ENCODE measurements at places on chromosomes 11 and 22.
A peak's percentile ranks its signal among the peaks of the same experiment; 100 is the strongest.

DNA sequence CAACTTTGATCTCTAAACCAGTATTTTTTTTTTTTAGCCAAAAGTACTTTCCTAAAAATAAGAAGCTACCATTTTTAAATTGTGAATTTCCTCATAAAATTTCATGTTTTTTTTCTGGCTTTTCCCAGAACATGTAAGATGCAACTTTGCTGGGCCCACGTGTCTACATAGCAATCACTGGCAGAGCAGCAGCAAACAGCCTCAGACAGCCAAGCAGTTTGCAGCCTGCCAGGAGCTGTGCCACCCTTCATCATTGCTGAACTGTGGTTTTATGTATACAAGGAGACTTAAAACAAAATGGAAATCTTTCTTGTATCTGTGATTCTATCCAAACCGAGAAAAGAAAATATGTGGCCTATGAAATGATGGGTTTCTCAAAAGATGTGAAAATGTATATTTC lies 110.2 kb downstream of the GRIA4 start:
- no peak for DNase-seq

DNA sequence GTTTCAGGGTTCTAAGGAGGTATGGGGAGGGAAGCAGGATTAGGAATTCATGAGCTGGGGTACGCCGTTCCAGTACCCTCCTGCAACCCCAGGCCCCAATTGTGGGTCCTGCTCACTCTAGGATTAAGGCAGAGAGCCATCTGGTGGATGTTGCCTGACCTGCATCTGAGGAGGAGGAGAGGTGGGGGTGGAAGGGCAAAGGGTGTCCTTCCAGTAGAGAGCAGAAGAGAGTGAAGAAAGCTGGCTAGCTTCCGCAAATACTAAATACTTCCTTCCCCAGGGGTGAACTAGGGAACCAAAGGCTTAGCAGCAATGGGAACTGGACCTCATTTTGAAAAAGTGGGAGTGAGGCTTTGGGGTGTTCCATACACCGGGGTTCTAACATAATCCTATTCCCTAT lies 10.6 kb downstream of the LRRC51 start:
- DNase-seq = peak; percentile 48

DNA sequence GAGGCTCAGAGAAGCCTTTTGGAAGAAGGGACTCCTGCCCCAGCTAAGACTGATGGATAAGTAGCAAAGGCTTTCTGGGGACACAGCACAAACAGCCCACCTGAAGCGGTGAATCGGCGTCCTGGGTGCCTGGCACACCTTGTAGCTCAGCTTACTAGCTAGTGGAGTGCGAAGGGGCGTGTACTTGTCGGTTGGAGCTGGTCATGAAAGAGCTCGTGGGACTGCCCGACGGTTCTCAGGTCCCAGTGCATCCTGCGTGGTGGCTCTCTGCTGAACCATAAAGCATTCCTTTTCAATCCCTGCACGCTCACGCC lies 690 bp upstream of the UVRAG start:
- no peak for DNase-seq

DNA sequence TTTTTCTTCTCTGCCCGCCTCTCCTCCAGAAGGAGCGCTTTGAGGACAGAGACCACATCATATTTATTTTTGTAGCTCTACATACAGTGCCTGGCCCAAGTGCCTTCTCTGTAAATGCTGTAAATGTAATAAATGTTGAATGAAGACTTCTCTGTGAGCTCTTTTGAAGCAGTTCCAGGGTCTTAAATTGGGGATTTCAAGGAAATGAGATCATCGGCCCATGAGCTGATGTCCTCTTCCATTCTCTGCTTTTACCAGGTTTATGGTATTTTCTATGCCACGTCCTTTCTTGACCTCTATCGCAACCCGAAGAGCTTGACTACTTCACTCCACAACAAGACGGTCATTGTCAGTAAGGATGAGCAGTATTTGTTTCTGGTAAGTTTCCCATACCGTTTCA lies 165.7 kb upstream of the SORL1-AS1 start:
- no peak for DNase-seq

DNA sequence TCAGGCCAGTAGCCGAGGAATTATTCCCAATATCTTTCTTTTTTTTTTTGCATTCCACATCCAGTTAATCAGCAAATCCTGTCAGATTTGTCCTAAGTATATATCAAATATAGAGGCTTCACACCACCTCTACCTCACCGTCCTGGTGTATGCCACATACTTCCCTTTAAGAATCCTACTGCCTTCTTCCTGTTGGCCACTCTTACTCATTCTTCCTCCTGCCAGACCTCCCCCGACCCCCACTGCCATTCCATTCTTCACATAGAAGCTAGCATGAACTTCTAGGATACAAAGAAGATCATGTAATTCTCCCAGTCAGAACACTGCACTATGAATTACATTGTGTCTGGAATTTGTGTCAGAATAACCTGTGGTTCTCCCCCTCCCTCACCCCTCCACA lies 89.5 kb downstream of the TRIM44 start:
- no peak for DNase-seq

DNA sequence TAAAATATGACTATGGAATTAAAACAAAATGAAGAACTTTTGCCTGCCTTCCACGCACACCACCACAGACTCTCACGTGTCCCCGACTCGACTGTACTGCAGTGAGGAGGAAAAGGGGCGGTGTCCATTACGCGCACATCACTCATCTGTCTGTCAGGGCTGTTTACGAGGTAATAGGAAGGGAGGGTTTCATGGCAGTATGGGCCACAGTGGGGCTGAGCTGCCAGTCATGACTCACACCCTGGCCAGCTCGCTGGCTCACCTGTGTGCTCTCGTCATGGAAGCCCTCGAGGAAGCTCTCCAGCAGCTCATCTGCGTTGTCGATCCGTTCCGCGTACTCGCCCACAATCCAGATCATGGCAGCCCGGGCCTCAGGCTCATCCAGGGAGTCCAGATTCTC lies 33.5 kb upstream of the RASL10A start:
- no peak for DNase-seq

- no peak for DNase-seq
These were observed 88.1 kb upstream of the GAL start for GRCh38 chr11:68596231-68596630.

- DNase-seq = no peak
These were observed 58.4 kb downstream of the RTL6 start for GRCh38 chr22:44439356-44440223.

All from stimulated activated CD4-positive, alpha-beta T cell treated with anti-CD3 and anti-CD28 coated beads, Interleukin-1b, Interleukin-23, amount 100 ng/mL, for 1 hour (primary cell).